Pons (tissue), 1 donor: ENCODE measurements at places on chromosomes 6 and 20.

GRCh38 chr6:17086469-17086868, 15.4 kb upstream of the STMND1 start:
- DNase-seq = peak; percentile 87

GRCh38 chr6:108563292-108563691, 2.6 kb downstream of the FOXO3 start:
- no peak for DNase-seq

- peak; percentile 74 for DNase-seq
Observed at GRCh38 chr6:73732845-73733675, 37.1 kb downstream of the CD109 start.

DNA sequence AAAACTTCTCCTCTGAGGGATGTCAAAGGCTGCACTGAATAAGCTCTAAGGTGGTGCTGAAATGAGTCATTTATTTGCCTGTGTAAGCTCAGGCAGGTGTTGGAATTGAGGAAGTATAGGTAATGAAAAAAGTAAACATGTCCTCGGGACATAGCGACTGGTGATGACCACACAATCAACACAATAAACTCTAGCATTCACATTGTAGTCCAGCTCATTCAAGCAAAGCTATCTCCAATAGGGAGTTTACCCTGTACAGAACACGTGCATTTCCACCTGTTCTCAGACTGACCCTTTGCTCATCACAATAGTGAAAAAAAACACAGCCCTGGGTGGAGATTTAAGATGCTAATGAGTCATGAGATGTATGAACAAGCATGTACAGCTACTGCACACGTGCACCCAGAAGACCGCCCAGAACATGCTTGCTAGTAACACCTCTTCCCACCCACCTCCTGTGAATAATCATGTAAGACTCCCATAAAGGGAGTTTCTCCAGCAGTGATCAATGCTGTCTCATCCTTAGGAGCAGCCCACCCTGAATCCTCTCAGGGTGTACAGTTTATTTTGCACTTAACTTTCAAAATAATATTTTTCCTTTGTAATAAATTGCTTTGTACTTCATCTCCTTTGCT, 33.0 kb upstream of the POU5F1 start:
- DNase-seq = peak; percentile 25

GRCh38 chr20:35496481-35496880, 33.0 kb downstream of the C20orf173 start:
- peak; percentile 31 for DNase-seq

- DNase-seq = no peak
Observed at GRCh38 chr20:32368323-32368722, 10.2 kb downstream of the ASXL1 start.

- DNase-seq = no peak
Observed at GRCh38 chr6:33320315-33321181, 3.0 kb upstream of the ZBTB22 start.

DNA sequence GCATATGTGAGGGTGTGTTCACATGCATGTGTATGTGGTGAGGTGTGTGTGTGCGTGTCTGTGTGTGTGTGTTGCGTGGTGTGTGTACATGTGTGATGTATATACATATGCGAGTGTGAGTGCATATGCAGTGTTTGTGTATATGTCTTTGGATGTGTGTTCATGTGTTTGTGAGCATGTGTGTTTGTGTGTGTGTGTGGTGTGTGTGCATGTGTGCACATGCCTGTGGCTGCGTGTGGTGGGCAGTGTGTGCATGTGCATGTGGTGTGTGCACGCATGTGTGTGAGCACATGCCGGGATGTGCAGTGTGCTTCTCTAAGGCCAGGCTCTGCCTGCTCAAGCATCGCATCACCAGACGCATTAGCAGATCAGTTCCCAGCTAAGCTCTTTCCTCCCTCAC, 5.7 kb downstream of the THBS2 start:
- no peak for DNase-seq

GRCh38 chr6:130615816-130616215, 211.4 kb upstream of the SMLR1 start:
- DNase-seq = no peak

- DNase-seq = no peak
Observed at GRCh38 chr6:35486005-35486925, 10.6 kb downstream of the TEAD3 start.

GRCh38 chr20:38787870-38788269, 17.6 kb upstream of the PPP1R16B start:
- DNase-seq = no peak

GRCh38 chr6:24882295-24882694, 53.5 kb downstream of the RIPOR2 start:
- no peak for DNase-seq

DNA sequence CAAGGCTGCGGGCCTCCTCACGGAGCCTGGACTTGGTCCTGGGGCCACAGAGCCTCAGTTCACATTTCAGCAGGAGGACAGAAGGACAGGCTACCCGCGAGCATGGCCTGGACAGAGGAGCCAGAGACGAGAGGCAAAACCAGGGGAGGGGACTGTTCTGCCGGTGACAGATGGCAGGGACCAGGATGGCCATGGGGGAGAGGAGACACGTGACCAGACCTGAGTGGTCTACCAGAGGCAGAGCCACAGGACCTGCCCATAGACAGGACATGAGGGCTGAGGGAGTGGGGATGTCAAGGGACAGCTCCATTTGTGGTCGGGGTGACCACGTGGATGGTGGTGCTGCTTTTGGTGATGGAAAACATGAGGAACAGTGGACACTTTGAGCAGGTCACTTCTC, 207.9 kb downstream of the NFATC2 start:
- no peak for DNase-seq

GRCh38 chr6:18161431-18161830, 6.2 kb downstream of the KDM1B start:
- no peak for DNase-seq

GRCh38 chr6:166754218-166755030, 127.4 kb upstream of the RPS6KA2 start:
- no peak for DNase-seq

DNA sequence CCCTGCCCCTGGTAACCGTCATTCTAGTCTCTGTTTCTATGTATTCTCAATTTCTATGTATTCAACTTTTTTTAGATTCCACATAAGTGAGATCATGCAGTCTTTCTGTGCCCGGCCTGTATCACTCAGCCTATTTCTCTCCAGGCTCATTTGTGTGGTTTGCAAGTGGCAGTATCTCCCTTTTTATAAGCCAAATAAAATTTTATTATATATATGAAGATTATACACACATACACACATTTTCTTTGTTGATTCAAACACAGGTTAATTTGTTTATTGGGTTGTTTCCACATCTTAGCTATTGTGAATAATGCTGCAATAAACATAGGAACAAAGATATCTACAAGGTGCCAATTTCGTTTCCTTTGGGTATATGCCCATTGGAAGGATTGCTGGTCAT, 571.7 kb downstream of the DHX35 start:
- no peak for DNase-seq

- no peak for DNase-seq
Observed at GRCh38 chr6:2877960-2878359, 25.1 kb downstream of the SERPINB9 start.

- DNase-seq = no peak
Observed at GRCh38 chr6:131685266-131685780, 15.9 kb downstream of the OR2A4 start.

GRCh38 chr6:159053781-159054398, 9.1 kb upstream of the TAGAP start:
- DNase-seq = no peak

- no peak for DNase-seq
Observed at GRCh38 chr6:163695414-163695864, 280.9 kb downstream of the QKI start.

- DNase-seq = no peak
Observed at GRCh38 chr6:111207141-111207858, 120.0 kb downstream of the SLC16A10 start.

DNA sequence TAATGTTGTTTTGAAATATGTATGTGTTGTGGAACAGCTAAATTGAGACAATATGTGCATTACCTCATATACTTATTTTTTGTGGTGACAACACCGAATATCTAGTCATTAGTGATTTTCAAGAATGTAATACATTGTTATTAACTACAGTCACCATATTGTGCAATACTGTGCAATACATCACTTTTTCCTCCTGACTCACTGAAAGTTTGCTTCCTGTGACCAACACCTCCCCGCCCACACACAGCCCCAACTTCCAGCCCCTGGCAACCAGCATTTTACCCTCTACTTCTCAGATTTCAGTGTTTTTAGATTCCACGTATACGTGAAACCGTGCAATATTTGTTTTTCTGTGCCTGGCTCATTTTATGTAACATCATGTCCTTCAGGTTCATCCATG, 627.9 kb downstream of the PRKN start:
- DNase-seq = no peak

DNA sequence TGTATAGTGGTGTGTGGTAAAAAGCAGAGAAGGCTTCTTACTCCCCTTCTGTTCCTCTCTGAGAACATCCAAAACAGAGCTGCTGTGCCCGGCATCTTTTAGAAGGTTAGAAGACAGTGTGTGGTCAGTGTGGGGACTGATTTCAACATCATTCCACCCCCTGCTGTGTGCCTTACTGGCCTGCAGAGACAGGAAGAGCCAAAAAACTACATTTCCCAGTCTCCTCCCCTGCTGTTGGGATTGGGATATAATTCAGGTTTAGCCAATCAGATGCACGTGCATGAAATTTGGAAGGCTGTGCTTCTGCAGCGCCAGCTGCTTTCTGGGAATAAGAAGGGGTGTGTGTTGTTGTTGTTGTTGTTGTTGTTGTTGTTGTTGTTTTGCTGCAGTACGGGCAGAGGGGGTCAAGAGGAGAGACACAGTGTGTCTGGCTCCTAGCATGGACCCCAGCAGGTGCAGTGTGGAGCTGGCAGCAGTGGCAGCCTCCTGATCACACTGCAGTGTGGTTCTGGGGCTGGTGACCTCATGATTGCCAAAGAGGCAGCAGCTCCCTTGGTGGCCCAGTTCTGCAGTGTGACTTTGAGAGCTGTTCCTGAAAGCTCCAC, 74.7 kb downstream of the MRPL14 start:
- no peak for DNase-seq

DNA sequence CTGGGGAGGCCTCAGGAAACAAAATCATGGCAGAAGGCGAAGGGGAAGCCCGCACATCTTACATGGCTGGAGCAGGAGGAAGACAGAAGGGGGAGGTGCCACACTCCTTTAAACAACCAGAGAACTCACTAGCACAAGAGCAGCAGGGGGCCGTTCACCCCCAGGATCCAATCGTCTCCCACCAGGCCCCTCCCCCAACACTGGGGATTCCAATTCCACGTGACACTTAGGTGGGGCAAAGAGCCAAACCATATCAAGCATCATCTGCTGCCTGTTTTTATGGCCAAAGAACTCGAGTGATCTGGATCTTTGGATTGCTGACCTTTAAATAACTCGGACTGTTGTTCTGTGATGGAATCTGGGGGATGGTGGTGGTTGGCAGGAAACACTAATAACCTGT, 28.0 kb downstream of the PNLDC1 start:
- no peak for DNase-seq

DNA sequence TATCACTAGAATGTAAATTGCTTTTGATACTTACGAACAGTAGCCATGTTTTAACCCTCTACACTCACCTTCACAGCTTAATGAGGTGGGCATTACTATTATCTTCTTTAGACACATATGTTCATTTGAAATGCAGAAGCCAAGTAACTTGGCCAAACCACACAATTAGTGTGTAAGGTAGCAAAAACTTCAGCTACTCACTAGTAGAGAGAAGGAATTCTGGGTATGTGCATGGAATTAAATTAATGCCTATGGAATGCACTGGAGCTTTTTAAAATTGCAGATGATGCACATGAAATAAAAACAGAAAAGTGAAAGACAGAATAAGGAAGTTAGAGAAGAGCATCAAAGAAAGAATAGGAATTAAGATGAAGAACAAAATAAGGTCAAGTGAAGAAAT, 494.0 kb downstream of the ADGRB3 start:
- DNase-seq = no peak

- DNase-seq = no peak
Observed at GRCh38 chr6:141552031-141552430, 580.7 kb upstream of the GJE1 start.

DNA sequence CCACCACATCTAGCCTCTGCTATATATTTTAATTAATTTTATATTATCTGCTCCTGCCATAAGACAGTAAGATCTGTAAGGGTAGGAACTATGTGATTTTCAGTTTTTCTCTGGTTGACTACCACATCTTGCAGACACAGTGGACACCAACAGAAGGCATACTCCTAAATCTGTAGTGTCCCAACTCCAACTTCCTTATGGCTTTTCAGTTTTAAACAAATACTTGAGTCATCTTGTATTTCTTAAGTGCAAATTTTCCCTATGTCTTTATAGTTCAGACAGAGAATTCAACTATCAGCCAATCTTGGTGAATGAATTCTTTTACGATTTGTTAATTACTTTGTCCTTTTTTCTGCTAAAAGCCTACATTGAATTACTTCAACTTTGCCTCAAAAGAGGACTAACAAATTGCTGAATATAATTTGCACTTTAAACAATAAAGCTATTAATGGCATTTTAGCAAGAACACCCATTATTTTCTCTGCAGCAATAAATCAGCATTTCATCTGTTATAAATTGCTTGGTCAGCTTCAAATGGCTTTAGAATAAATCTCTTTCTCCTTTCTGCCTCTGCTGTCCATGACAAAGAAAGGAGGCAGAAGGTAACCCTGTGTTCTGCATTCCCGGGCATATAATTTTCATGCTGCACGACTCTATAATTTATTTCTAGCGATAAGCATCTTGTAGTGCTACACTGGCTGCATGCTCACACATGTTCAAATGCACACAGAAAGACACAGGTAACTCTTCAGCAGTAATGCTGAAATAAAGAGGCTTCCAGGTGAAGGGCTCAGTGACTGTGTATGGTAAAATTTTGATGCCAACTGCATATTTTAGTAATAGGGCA, 144.8 kb downstream of the BACH2 start:
- DNase-seq = peak; percentile 60

GRCh38 chr20:35003211-35004031, 47.8 kb downstream of the MYH7B start:
- DNase-seq = no peak

DNA sequence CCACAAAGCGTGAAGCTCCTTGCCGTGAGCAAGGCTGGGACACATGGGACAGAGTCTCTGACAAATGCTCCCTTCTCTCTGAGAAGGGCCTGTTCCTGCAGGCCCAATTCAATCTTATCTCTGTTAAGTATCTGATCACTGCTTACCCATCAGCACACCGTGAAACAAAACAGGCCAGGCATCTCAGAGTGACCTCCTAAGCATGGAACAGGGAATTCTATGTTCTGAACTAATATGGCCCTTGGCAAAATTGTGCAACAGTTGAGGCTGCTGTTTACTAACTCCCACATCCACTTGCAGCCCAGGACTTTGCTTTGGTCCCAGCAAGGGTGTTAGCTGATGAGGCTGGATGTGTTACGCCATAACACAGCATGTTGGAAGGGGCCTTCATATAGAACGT, 79.2 kb downstream of the GCLC start:
- DNase-seq = no peak

GRCh38 chr6:101326411-101326810, 67.1 kb upstream of the GRIK2 start:
- DNase-seq = no peak
